T-helper 1 cell (primary cell): ENCODE measurements at places on chromosomes 1 and 21.

GRCh38 chr1:154476791-154477190 lies 25.2 kb upstream of the TDRD10 start:
- no peak for DNase-seq

DNA sequence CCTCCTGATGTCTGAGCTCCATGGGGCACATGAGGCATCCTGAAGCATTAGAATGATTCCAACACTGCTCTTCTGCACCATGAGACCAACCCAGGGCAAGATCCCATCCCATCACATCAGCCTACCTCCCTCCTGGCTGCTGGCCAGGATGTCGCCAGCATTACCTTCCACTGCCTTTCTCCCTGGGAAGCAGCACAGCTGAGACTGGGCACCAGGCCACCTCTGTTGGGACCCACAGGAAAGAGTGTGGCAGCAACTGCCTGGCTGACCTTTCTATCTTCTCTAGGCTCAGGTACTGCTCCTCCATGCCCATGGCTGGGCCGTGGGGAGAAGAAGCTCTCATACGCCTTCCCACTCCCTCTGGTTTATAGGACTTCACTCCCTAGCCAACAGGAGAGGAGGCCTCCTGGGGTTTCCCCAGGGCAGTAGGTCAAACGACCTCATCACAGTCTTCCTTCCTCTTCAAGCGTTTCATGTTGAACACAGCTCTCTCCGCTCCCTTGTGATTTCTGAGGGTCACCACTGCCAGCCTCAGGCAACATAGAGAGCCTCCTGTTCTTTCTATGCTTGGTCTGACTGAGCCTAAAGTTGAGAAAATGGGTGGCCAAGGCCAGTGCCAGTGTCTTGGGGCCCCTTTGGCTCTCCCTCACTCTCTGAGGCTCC lies 11.1 kb upstream of the RASSF5 start:
- no peak for DNase-seq

GRCh38 chr1:118711356-118711755 lies 276.8 kb downstream of the TBX15 start:
- no peak for DNase-seq

DNA sequence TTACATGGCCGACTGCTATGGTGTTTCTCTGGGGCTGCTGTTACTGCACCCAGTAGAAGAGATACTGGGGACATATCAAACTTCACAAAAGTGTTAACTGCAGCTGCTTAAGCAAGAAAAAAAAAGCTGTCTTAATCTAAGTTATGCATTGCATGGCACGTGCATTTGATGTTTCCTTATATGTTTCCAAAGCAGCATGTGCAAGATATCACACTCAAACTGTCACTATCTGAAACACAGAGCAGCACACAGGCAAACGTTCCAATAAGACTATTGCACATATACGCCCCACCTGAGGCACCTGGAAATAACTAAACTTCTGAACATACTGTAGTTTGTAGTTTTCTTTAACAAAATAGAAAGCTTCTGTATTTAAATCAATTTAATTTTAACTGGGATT lies 671.4 kb upstream of the ADGRL2 start:
- no peak for DNase-seq

- DNase-seq, result no peak
These were observed 17.8 kb upstream of the HSD3B1 start for GRCh38 chr1:119489201-119489600.

- DNase-seq, result no peak
These were observed 86.4 kb downstream of the TMEM53 start for GRCh38 chr1:44587796-44588460.
